ENCODE measurements at places on chromosomes 2 and 18. TPM values are rescaled to one million over a fixed set of nuclear protein-coding genes. Genes with fewer than 3 reads are reported as not detected.

GRCh38 chr18:79321625-79322405 is 73.9 kb upstream of the NFATC1 start:
- no peak for DNase-seq

DNA sequence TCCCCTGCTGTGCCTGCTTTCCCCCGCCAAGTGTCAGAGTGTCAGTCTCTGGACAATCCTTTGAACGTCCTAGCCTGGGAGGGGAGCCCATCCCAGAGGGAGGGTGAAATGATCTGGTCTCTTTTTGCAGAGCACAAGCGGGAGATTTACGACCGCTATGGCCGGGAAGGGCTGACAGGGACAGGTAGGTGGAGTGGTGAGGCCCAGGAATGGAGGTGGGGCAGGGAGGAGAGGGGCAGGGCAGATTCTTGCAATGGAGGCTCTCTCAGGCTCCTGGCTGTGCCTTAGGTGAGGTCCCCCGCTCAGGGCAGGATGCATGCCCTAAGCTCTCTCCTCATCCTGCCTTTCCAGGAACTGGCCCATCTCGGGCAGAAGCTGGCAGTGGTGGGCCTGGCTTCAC is 2.4 kb downstream of the DNAJB2 start:
- no peak for DNase-seq

Gene MERTK
- total RNA-seq: 8.7 TPM

- DNase-seq: no peak
Measured at GRCh38 chr2:164438490-164439205, 182.6 kb downstream of the GRB14 start.

DNA sequence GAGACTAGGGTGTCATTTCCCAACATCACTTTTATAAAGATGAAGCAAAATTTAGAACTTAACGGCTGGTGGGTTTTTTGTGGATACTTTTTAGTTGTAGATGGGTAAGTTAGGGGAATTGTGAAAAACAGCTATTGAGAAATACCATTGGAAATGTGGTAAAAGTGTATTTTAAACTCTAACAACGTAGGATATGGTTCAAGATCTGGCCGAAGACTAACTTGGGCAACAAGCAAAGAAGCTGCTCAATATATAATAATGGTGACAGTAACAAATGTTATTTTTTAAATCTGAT is 1.6 kb downstream of the DNAH7 start:
- no peak for DNase-seq

Measured in epithelial cell of proximal tubule (primary cell).